NCI-H524 (cell line): ENCODE measurements at places on chromosomes 4 and X.

DNA sequence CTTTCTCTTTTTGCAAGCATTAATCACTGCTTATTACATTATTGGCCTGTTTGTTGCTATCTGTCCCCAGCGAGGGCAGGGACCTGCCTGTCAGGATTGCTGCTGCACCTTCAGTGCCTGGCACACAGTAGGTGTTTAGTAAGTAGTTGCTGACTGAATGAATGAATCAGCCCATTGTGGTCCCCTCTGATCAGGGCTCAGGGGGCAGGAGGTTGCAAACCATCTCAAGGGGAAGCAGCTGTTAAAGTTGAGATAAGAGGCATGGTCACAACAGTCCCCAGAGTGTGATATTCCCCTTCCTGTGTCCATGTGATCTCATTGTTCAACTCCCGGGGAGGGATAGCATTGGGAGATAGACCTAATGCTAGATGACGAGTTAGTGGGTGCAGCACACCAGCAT is 85.4 kb downstream of the WFS1 start:
- DNase-seq, result peak; percentile 29

DNA sequence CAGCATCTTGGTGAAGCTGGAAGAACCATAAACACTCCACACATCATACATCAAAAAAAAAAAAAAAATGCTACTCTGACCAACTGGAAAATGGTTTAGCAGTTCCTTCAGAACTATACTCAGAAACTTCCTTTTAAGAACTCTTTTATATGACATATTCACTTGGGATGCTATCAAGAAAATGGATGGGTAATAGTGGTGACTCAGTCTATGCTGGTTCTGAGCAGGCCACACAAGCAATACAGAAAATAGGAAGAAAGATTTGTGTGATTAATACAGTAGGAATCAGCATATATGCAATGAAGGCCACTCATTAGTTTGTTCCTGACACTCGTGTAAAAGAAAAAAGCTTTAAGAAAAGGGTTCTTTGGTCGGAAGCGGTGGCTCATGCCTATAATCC is 123.5 kb upstream of the FAT4 start:
- DNase-seq, result no peak

- DNase-seq, result no peak
These were observed 2442.0 kb downstream of the PCDH7 start for GRCh38 chr4:33162122-33162521.

DNA sequence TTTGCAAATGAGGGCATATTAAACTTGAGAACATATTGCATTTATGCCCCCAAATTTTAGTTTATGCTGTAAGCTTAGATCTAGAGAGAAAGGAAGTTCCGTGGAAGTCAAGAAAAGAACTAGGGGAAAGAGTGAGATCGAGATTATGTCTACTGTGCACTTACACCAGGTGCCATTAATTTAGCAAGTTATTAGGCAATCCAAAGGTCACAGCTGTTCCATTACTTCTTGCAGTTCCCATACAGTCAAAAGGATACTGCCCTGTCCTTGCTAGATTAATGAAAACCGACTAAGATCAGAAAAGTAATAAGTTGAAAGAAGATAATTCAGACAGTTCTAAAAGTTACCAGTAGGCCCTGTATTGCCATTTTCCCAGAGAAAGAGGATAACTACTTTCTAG is 49.3 kb upstream of the SLC7A11 start:
- no peak for DNase-seq

GRCh38 chr4:16329125-16329796 is 103.0 kb upstream of the TAPT1 start:
- DNase-seq, result no peak

DNA sequence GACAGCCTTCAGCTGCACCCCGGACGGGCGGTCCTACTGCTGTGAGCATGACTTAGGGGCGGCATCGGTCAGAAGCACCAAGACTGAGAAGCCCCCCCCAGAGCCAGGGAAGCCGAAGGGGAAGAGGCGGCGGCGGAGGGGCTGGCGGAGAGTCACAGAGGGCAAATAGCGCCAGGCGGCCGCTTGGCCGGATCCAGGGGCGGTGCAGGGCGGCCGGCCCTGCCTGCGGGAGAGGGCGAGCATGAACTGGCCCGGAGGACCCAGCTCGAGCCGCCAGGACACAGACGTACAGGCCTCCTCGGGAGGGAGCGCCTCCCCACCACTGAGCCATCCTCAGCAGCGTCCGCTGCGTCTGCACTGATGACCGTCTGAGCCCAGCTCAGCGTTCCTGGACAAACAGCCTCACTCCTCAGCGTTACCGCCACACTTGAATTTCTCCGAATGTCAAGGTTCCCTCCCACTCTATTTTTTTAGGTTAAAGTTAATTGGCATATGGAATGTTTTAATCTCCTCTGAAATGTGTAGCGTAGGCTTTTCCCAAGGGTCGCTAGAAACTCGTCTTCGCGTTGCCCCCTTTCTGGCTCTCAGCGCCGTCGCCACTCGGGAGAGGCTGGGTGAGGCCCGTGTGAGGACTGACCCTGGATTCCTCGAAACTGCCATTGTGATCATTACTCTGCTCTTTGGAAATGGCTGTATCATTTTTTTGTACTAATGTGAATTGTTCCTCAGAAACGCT is 29.9 kb downstream of the NELFA start:
- DNase-seq, result no peak

GRCh38 chr4:8871417-8872401 is at the start of gene HMX1:
TSS of gene HMX1 (minus strand) at chr4:8871839. CDS start at chr4:8871614, 225 bp downstream.
- DNase-seq, result peak; percentile 33

DNA sequence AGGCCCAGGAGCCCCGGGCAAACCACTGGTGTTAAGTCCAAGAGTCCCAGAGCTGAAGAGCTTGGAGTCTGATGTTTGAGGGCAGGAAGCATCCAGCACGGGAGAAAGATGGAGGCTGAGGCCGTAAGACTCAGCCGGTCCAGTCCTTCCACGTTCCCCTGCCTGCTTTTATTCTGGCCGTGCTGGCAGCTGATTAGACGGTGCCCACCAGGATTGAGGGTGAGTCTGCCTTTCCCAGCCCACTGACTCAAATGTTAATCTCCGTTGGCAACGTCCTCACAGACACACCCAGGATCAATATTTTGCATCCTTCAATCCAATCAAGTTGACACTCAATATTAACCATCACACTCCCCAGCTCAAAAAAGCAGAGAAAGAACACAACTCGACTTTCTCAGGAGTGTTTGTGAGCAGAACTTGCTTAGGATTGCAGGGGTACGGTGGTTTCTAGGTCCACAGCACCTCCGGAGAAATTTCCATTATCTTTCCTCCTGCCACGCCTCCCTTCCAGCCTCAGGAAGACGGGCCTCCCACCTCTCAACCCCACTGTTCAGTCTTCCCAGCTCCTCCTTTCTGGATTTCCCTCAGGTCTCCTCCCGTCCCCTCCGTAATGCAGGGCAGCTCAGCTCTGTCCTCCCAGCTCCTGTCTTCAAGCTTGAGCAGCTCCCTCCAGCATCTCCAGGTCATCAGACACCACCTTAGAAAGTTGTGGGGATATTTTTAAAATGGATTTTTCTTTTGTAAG is 13.3 kb upstream of the TMEM271 start:
- no peak for DNase-seq

GRCh38 chr4:76689145-76689817 is 208.7 kb downstream of the SOWAHB start:
- DNase-seq, result no peak

- DNase-seq, result no peak
These were observed 22.1 kb downstream of the CXCL1 start for GRCh38 chr4:73891326-73891725.

- no peak for DNase-seq
These were observed 250.7 kb downstream of the CBR4 start for GRCh38 chr4:168759321-168759720.

DNA sequence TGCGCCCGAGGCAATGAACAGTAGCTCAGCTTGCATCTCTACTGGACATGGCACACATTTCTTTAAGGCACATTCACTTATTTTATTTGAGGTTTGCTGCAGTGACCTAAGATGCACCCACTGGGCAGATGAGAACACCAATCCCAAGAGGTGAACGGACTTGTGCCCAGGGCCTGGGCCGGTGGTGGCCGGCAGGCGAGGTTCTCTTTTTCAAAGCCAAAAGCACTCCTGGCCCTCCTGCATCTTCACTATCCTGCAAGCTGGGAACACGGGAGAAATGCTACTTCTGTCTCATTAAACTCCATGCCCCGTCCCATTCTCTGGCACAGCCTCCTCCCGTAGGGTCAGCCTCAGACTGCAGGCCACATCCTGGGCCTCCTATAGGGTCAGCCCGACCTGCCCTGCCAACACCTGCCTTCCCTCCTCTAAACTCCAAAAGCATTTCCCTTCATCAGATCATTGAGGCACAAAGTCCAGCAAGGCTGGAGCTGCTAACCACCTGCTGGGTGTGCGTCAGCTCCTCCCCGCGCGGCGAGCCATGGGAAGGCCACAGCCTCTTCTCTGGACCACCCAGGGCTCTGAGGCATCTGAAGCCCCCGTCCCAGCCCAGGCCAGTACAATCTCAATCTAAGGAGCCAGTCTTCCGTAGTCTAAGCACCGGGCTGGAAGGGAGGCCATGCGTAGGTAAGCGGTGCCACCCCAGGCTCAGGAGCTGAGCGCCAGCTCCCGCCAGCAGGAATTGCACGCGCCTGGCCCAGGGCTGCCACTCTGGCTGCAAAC is 166.1 kb downstream of the AFAP1 start:
- DNase-seq, result no peak

DNA sequence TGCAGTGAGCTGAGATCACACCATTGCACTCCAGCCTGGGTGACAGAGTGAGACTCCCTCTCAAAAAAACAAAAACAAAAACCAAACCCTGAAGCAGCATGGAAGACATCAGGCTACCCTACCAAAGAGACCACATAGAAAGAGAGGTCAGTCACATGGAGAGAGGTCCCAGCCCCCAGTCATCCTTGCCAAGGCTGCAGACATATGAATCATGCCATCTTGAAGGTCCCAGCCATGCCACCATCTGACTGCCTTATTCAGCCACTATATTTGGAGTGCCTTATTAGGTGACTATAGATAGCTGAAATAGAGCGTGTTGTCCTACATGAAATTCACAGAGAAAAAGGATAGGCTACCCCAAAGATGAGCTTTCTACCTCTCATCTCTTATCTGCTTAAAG is 48.2 kb downstream of the SPINK2 start:
- no peak for DNase-seq

DNA sequence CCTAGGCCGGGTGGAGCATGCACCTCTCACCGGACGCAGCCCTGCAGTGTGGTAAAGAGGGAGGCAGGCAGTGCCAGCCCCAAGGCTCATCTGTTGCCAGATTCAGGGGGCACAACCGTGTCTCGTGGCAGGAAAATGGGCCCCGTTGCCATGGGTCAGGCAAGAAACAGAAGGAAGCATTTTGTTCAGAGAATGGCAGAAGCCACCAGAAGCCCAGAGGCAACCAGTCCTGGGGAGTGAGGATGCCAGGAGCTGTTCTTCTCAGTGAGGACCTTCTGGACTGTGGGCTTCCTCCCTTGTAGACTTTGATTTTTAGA is 12.5 kb upstream of the UVSSA start:
- DNase-seq, result no peak

DNA sequence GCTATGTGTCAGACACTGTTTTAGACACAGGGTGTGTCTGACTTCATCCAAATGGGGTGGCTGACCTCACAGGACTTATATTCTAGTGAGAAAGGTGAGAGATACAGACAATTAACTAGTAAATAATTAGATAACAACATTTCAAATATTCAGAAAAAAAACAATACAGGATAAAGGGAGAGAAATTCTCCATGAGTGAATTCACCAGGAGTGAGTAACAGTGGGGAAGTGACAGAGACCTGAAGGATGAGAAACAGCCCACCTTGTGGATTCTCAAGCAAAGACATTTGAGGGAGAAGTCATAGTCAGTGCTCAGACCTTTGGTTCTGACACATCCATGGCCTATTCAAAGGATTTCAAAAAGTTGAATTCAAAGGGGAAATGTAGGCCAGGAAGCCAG is 627.9 kb downstream of the IQCM start:
- no peak for DNase-seq

- DNase-seq, result no peak
These were observed 269.2 kb downstream of the FSTL5 start for GRCh38 chr4:161894493-161895167.

DNA sequence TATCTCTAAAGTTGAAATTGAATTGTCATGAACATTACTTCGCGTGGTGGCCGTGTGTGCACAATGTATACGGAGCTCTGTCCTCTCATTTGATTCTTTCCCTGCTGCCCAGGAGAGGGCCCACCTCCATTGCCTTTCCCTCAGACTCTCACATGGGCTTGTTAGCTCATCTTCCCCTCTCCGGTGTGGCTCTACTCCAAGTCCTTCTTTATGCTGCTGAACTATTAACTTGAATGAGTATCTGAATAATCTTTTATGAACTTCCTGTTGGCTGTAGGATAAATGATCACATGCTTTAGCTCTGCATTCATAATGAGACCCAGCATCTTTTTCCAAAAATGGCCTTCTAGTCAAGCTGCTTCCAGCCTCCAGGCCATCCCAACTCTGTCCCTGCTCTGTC is 68.8 kb upstream of the CLNK start:
- DNase-seq, result no peak

GRCh38 chr4:9735515-9735914 is 45.9 kb upstream of the DRD5 start:
- DNase-seq, result peak; percentile 21

GRCh38 chr4:55928846-55929245 is 19.9 kb upstream of the CEP135 start:
- DNase-seq, result peak; percentile 59

DNA sequence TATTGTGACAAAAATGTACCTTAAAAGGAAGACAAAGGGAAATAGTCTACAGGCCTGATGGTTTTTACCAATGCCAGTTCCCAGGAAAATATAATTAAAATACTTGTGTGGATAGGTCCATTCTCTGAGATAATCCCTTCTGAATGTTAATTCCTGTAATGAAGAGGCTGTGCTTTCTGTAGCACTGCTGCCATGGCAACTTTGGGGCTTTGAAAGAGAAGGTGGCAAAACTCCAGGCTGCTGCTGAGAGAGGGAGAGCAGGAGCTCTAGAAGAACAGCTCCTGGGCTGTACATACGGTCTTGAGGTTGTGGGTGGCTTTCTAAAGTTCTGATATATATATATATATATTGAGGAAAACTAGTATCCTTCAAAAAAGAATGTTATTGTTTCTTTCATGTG is 125.4 kb downstream of the PDLIM5 start:
- peak; percentile 78 for DNase-seq

DNA sequence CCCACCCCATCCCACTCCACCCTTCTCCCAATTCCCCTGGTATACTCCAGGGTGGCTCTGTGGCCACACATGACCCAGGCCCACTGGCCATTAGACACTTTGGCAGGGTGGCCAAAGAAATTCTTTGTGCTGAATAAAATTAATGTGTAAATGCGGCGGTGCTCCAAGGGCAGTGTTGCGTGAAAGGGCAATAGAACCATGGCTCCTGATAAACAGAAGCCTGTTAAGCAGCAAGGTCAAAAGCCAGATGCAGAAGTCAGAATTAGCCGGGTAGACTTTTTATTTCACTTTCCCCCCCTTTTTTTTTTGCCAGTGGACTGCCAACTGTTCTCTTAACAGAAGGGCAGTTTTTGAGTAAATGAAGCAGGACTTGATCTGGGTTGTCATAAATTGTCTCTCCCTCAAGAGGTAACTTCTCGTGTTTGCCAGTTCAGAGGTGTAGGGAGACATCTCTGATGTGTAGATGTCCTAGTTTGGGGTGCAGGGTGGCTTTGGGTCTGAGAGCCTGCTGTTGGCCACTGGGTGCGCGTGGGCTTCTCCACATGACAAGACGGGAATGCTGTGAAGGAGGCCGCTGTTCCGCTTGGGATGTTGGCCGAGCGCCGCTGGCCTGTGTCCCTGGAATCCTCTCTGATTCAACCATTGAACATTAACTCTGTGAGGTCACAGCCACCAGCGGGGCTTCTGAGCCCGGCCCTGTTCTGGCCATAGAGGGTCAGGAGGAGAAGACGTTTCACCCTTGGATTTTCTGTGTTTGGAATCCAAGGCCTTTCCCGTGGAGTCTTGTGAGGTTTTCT is 139.5 kb downstream of the TBL1X start:
- DNase-seq, result no peak

- no peak for DNase-seq
These were observed 193.4 kb downstream of the LRBA start for GRCh38 chr4:150821641-150822040.
